ENCODE measurements at places on chromosomes 13 and 19. TPM values are rescaled to one million over a fixed set of nuclear protein-coding genes. Genes with fewer than 3 reads are reported as not detected.

Gene FCAR
- not detected for total RNA-seq

DNA sequence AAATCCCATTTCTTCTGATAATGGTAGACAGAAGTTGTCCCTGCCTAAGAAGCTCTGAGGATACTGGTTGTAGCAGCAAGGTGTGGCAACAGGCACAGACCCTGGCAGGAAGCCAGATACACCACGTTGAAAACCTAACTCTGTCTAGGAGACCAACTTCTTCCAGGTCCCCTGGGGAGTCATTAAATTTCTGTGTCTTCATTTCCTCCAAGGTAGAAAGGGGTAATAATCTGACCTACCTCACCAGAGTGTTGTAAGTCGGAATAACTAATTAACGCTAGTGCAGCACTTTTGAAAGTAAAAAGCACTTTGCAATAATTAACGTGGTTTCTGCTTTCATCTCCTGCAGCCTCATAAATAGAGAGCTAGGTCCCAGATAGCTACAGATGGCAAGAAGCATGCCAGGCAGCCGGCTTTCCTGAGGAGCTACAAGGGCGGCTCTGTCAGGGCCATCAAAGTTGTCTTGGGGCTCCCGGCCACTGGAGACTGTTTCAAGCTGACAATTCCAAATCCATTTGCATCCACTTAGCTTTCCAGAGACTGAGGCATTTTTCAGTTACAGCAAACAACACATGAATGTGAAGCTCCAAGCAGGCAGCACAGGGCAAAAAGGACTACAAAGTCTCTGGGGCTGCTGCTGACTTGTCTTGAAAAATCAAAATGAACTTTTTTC is 176.2 kb downstream of the FOXO1 start:
- no peak for DNase-seq

DNA sequence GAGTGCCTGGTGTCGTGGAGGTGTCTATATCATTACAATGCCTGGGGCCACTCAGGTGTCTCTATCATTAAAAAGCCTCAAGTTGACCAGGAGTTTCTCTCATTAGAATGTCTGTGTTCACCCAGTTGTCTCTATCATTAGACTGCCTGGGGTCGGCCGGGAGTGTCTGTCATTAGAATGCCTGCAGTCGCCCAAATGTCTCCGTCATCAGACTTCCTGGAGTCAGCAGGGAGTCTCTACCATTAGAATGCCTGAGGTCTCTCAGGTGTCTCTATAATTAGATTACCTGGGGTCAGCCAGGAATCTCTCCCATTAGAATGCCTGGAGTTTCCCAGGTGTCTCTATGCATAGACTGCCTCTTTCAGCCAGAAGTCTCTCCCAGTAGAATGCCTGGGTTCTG is 1477.6 kb downstream of the UQCRFS1 start:
- DNase-seq, result no peak

- peak; percentile 4 for DNase-seq
Observed at GRCh38 chr13:45768656-45769479, 66.7 kb downstream of the CBY2 start.

GRCh38 chr19:15107061-15108010 is at the start of gene SYDE1:
Gene SYDE1 (plus strand): TSS chr19:15107401. CDS start chr19:15107434, 33 bp downstream.
- DNase-seq, result peak; percentile 62

DNA sequence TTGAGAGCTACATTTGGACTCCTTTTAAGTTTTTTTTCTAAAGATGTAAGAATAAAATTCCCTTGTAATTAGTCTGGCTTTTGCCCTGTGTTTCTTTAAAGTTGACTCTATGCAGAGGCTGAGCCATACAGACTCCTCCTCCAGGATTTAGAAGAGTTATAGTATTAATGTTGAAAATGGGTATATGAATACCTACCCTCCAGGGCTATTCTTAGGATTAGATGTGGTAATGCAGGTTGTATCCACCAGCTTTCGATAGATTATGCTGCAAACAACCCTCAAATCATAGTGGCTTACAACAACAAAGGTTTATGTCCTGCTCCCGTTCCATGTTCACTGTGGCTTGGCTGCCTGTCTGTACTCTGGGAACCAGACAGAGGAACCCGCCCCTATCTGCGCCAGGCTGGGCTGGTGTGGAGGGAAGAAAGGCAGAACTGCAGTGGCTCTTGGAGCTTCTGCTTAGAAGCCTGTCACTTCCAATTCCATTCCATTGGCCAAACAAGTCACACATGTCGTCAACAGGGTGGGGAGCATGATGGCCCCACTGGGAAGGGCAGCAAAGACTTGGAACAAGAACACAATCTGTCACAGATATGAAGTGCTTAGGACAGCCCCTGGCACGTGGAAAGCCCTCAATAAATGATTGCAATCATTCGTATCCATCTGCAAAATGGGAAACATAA is 290.8 kb downstream of the FOXO1 start:
- no peak for DNase-seq

Gene CASP14
- total RNA-seq, result not detected

DNA sequence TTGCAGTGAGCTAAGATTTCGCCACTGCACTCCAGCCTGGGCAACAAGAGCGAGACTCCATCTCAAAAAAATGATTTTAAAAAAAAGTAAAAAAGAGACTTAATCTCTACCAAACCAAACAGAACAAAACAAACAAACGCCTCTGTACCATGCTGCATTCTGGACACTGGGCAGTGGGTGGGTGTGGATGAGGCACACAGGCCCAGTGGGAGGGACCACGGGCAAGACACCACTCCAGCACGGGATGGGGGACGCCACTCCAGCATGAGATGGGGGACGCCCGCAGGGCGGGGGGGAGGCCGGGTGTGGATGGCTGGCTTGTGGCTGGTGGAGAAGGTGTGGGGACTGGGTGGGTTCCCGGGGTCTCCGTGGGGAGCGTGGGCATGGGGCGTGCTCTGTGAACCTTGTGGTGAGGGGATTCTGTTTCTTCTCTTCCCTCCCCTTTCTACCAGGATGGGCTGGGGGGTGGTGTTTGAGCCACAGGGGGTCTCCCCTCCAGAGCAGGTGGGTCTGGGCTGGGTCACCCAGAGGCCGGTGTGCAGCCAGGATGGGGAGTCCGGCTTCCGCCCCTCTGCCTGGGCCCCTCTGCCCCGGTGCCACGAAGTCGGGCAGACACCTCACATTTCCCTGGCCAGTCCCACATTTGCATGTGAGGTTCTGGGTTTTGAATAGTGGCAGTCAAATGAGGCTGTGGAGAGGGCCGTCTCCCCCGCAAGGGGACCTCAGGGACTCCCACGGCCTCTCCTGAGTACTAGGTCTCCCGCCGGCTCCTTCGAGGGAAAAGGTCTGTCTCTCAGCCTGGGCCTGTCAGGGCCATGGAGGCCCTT is 23.9 kb upstream of the MATK start:
- DNase-seq, result no peak

GRCh38 chr13:110890279-110891165 is 24.3 kb downstream of the ANKRD10 start:
- no peak for DNase-seq

Gene ZNF304
- total RNA-seq, result 10.5 TPM

Gene GALP
- not detected for total RNA-seq

Gene APC2
- 0.23 TPM for total RNA-seq

- no peak for DNase-seq
Observed at GRCh38 chr13:54875111-54875510, 1846.5 kb downstream of the OLFM4 start.

GRCh38 chr13:45225370-45225769 is 24.5 kb upstream of the KCTD4 start:
- DNase-seq, result no peak

Gene LSR
- total RNA-seq, result 2.0 TPM

GRCh38 chr13:65971541-65971940 is 1258.6 kb downstream of the PCDH9 start:
- DNase-seq, result no peak

Gene ZNF579
- total RNA-seq, result 6.7 TPM

- no peak for DNase-seq
Observed at GRCh38 chr13:94550062-94550738, 45.8 kb downstream of the TGDS start.

- DNase-seq, result no peak
Observed at GRCh38 chr13:108733022-108733560, 103.7 kb downstream of the MYO16 start.

DNA sequence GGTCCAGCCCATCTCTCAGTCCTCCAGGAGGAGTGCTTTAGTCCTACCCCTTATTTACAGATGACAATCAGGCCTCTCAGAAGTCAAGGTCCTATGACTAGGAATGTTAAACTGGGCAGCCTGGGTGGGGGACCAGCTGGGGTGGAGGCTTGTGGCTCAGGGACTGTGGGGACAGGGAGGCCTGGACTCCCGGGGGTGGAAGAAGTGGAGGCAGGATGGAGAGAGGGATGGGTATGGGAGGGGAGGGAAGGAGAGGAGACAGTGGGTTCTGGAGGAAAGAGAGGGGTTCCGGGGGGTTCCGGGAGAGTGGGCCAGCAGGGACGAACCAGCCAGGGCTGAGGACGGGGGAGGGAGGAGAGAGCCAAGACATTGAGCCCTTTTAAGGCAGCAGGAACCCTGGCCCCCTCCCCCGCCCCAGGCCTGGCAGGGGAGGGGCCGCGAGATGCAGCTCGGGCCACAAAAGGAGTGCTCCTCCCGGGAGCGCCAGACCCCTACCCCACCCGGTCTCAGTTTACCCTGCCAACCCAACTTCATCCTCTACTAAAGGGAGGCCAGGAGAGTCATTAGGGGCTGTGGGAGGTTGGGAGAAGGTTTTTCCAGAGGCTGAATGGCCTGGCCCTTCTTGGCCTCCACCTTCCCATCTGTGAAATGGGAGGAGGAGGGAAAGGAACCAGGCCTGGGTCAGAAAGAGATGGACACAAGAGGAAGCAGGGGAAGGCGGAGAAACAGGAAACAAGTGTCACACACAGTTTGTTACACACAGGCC is 1.7 kb downstream of the DMPK start:
- no peak for DNase-seq

Gene GIPR
- total RNA-seq, result not detected

- peak; percentile 86 for DNase-seq
Observed at GRCh38 chr13:49615836-49616675, 12.3 kb upstream of the ARL11 start.

- DNase-seq, result peak; percentile 87
Observed at GRCh38 chr13:46641274-46642081, 88.5 kb downstream of the LRCH1 start.

DNA sequence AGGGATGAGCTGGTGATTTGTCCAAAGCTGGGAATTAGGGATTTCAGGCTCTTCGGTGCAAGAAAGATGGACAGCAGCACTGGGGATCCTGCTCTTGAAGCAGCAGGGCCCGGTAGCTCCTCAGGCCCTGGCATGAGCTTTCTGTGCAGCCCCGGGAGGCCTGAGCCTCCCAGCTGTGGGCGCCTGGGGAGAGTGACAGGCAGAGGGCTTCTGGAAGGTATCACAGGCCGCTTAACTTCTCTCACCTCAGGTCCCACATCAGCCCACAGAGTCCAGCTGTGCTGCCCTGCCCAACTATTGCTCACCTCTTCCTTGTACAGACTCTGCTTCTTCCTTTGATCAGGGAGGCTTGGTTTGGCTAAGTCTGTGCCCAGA is 14.6 kb upstream of the ZNF536 start:
- DNase-seq, result no peak

GRCh38 chr13:77752512-77753069 is 55.1 kb downstream of the SLAIN1 start:
- DNase-seq, result no peak

GRCh38 chr13:40520916-40521315 is 145.5 kb downstream of the FOXO1 start:
- no peak for DNase-seq

DNA sequence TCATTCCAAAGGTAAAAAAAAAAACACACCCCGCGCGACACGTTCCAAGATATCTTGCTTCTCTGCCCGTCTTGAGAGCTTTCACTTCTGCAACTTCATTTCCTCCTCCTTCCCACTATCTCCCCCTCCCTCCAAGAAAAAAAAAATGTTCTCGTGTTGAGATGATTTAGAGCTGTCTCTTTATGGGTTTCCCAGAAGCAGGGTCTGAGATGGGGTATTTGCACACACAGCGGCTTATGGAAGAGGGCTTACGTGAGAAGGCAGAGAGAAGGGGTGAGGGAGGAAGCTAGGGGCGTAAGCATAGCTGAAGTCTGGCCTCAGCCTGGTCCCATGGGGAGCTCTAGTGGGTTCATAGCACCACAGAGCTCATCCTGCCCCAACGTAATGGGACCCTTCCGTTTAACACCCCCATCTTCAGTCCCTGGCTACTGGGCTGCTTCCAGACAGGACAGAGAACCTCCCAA is 31.3 kb upstream of the USE1 start:
- DNase-seq, result no peak

Gene SHISA7
- total RNA-seq, result not detected

DNA sequence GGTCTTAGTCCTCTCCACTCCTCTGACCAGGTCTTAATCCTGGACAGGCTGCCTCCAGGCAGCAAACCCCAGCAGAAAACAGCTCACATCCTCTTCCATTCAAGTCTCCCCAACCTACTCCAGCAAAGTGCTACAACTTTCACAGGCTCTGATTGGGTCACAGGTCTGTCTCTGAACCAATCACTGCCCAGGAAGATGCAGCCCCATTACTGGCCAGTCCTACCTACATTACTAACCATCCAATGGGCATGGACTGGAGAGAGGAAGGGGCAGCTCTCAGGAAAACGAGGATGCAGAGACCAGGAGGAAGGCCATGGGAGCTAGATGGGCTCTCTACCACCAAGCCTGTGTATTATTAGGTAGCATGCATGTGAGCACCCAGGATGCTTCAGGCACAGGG is 12.2 kb downstream of the MED26 start:
- DNase-seq, result peak; percentile 35

DNA sequence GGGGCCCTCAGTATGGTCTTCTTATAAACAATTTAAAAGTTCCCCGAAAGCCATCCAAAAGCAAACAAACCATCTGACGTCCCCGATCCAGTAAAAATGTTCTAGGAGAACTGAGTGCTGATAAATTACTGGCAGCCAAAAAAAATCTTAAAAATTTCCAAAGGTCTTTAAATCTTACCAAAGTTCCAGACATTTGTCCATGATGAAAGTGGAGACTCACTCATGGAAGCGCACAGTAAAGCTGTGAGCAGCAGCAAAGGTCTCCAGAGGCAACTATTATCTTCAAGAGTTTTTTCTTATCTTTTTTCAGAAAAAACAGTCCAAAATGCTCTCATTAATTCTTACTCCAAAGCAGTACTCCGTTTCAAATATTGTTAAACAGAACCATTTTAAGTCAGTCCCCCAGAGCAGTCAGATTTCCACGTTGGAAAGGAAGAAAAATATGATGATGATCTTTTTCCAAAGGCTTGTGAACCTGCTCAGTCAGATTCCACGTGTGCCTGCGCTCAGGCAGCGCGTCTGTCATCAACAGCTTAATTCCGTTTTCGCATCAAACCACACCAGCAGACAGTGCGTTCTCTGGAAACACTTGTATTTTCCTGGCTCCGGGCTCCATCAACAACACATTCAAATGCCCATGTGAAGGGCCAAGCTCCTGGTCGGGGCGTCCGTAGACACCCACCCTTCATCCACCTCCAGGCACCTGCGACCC is 85.4 kb downstream of the COL4A1 start:
- DNase-seq, result peak; percentile 29

GRCh38 chr19:7873304-7874075 is 700 bp downstream of the PRR36 start:
- no peak for DNase-seq

Gene PDX1
- not detected for total RNA-seq

GRCh38 chr19:45456500-45456815 is 11.3 kb upstream of the FOSB start:
- no peak for DNase-seq

Data from dermis blood vessel endothelial cell (primary cell).